M059J (cell line): ENCODE measurements at places on chromosomes 2 and 18.

DNA sequence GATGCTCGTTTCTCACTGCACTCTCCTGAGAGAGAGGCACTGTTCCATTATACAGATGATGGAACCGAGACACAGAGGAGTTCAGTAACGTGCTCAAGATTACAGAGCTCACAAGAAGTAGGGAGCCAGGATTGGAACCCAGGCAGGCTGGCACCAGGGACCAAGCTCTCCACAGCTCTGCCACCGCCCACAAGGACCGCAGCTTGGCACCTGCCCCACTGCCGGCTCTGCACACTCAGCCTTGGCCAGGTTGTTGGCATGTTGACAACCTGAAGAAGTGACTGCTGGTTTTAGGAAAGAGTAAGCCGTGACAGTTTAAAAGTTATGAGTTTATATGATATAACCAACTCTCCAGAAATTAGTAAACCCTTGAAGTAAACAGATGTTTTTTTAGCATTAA, 48.0 kb upstream of the ITM2C start:
- no peak for DNase-seq

GRCh38 chr2:36478332-36478738, 119.6 kb downstream of the FEZ2 start:
- DNase-seq: peak; percentile 94

GRCh38 chr2:96271995-96272394, 6.0 kb downstream of the CIAO1 start:
- peak; percentile 7 for DNase-seq

GRCh38 chr2:23100406-23100805, 284.6 kb upstream of the KLHL29 start:
- DNase-seq: no peak

DNA sequence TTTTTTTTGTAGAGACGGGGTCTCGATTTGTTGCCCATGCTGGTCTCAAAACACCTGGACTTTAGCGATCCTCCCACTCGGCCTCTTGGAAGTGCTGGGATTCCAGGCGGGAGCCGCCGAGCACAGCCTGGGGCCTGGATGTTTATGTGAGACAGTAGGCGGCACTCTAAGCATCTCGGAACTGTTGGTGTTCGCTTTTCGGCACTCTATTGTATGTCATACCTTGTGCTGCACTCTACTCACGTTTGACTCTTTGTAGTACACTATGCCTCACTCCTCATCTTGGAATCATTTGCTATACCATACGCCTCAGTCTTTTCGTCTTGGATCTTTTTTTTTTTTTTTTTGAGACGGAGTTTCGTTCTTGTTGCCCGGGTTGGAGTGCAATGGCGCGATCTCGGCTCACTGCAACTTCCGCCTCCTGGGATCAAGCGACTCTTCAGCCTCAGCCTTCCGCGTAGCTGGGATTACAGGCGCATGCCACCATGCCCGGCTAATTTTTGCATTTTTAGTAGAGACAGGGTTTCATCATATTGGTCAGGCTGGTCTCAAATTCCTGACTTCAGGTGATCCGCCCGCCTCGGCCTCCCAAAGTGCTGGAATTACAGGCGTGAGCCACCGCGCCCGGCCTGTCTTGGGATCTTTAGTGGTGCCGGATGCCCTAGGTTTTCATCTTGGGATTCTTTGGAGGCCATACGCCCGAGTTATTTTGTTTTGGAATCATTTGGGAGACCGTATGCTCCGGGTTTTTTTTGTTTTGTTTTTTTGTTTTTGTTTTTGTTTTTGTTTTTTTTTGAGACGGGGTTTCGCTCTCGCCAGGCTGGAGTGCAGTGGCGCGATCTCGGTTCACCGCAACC, 24.2 kb upstream of the ZDBF2 start:
- DNase-seq: peak; percentile 33

- no peak for DNase-seq
These were observed 51.1 kb downstream of the PLEKHM3 start for GRCh38 chr2:207974216-207974605.

- DNase-seq: no peak
These were observed 3.5 kb upstream of the UGT1A1 start for GRCh38 chr2:233756429-233757081.

DNA sequence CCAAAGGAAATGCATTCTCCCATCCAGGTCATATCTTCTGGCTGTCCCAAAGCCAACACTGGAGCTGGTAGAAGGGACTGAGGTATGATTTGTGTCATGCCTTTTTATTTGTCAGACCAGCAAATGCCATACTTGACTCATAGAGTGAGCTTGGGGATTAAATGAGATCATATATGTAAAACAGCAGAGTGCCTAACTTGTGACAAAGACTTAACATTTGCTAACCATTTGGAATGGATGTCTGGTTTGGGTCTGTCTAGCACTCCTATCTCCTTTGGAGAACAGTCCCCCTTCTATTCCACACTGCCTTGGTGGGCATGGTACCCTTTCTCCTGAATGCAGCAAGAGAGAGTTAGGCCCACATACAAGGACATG, 128.5 kb upstream of the LGALSL start:
- DNase-seq: no peak
